NCI-H748 treated with DMSO at 0.1 percent for 48 hours (cell line): ENCODE measurements at places on chromosomes 2 and 18.

- DNase-seq, result no peak
These were observed 42.6 kb downstream of the TTR start for GRCh38 chr18:31634331-31634713.

DNA sequence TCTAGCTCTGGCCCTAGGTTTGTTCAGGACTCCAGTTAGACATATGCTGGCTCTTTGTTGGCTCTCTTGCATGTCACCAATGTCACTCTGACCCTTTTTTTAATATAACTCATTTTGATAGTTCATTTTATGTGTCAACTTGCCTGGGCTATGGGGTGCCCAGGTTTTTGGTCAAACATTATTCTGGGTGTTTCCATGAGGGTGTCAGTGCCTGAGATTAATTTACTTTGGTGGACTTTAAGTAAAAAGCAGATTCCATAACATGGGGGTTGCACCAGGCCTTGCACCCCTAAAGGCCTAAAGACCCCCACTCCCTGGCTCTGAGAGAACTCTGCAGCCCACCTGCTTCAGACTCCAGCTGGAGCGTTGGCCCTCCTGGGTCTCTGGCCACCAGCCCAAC, 48.1 kb upstream of the SNTG2 start:
- no peak for DNase-seq

GRCh38 chr2:153105829-153106578, 372.6 kb downstream of the RPRM start:
- DNase-seq, result no peak

DNA sequence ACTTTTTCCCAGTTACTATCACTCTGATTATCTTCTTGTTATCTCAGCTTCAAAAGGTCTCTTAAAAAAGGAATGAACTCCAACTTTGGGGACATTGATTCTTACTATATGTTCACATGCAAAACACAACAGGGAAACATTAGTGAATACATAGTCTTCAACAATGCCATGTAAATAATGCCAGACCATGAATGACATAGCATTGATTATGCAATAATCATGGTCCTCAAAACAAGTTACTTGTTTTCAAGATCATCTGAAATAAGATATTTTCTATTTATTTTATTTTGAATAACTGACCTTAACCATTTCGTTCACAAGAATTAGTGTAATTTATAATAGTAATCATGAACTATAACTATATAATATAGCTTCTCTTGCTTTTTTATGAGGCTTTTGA, 902.3 kb downstream of the MBD2 start:
- no peak for DNase-seq

GRCh38 chr2:102238039-102238756, 51.4 kb downstream of the IL1RL2 start:
- no peak for DNase-seq

- no peak for DNase-seq
These were observed 460.7 kb downstream of the MTX2 start for GRCh38 chr2:176729706-176730569.

DNA sequence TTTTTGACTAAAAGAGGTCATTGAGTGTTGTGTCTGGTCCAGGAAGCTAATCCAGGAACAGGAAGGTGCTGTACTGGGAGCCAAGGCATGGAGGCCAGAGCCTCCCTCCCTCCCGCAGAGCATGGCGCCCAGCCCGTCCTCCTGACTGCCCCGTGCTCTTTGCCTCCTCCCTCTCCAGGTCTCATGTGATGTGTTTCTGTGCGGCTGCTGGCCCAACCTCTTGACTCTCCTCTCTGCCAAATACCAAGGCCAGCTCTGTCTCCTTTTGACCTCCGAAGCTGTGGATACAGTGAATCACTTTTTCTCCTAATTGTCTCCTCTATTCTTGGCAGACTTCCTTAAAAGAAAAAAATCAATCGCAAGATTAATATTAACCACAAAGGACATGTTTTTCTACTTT, 284.1 kb downstream of the PHLPP1 start:
- no peak for DNase-seq

DNA sequence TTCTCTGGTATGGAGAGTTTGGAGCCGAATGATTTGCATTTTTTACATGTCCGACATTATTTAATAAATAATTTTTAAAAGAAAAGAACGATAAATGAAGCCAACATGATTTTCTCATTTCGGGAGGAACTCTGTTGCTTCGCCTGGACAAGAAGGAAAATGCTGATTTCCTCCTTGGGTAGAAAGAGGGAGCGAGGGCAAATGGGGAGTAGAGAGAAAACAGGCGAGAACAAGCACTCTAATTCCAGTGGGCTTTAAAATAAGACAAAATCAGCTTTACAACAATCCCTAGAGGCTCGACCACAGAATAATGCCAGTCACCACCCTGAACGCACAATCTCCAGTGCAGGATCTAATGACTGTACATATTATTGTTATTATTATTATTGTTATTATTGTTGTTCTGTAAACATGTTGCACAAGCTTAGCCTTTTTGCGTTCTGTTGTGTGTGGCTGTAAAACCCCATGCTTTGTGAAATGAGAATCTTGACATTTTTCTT, 3.7 kb downstream of the DLX1 start:
- no peak for DNase-seq

DNA sequence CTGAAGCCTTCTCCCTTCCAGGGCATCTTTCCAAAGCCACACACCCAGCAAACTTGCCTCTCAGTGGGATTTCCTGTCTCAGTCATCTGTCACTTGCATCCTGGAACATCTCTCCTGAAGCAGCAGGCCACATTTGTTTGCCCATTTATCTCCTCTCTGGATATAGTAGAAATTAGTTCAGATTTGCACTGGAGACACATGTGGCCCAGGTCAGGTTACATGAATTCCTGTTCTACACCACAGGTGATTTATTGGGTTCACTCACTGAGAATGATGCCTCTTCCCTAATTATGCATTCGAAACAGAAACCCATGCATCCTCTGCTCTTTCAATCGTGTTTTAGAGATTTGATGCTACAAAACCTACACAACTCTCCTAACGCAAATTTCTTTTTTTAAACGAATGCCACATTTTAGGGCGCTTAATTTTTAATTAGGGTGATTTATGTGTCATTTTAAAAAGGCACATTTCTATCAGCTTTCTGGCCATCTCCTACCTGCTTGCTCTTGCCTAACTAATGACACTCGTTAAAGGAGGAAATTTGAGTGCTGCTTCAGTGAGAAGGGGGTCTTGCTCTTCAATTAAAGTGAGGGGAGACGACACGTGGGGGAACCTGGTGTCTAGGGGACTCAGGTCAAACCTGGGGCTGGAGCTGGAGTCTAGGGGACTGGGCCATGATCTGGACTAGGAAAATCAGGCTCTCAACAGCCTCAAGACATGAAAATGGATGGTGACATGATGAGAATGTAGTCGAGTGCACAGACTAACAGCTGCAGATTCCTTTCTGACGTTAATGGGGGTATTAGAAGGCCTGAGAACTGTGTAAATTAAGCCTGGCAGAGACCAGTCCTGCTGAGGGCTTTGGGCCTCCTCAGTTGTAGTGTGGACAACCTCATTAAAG, 221.4 kb downstream of the CLIP4 start:
- DNase-seq, result no peak

DNA sequence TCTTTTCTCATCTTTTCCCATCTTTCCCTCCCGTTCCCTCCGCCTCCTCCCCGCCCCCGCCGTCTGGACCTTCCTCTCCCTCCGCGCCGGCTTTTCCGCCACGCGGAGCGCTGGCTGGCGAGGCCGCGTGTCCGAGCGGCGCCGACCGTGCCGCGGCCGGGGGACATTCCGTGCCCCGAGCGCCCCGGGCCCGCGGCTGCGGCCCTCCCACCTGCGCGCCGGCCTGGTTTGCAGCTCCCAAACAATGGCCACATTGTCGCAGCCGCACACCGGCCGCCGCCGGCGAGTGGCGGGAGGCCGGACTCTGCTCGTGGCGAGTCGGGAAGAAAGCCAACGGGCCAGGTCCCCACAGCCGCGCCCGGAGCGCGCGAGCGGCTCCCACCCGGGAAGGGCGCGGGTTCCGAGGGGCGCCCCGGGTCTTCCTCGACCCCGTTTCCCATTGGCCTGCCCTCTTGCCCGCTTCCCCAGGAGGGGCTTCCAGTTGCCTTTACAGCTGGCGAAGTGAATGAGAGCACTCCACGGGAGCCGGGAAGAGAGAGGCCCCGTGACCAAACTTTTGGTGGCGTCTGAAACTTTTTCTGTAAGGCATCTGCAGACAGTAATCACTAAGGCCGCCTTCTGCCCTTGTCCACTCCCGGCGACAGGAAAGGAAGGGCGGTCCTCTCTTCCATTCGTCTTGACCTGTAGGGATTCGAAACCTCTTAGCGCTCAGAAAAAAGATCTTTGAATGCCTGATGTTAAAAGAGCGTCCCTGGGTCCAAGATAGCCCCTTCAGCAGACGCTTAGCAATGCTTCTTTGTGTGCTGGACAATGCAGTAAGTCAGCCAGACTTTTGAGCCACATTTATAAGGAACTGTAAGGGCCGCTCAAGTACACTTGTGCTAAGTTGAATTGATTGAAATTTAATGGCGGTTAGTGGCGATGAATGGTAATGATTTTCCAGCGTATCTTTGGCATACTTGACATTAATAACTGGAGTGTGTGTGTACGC, 6.2 kb downstream of the GLI2 start:
- DNase-seq, result no peak

DNA sequence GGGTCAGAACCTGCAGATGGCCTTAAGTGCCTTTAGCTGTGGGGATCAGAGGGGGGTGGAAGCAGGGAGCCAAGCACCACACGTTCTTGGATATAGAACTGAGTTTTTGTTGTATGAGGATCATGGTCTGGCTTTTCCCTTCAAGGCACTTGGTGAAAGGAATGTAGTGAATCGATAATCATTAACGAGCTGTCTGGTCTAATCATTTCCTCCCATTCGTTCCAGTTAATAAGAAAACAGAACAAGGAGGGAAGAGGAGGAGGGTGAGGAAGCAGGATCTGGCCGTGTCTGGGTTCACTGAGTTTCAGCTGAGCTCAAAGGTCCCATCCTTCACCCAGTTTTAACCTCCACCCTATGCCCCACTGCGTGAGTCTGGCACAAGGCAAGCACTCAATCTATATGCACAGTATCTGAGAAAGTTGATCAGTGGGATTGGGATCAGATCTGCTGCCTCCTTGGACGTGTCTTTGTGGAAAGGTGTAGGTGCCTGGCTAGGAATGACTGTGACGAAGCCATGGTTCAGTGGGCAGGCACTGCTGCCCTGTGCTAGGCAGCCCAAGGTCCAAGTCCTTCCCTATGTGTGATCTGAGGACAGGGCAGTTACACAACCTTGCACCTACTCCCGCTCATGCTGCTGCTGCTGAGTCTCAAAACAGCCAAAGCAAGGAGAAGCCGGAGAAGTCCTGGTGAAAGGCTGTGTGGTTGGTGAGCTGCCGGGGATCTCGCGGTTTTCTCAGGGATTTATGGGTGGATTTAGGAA, 54.8 kb downstream of the GALNT14 start:
- DNase-seq, result no peak

GRCh38 chr18:7741640-7742039, 174.5 kb downstream of the PTPRM start:
- DNase-seq, result no peak

GRCh38 chr18:35588122-35588521, 6.6 kb downstream of the GALNT1 start:
- DNase-seq, result no peak

GRCh38 chr18:9038277-9038871, 64.1 kb upstream of the NDUFV2 start:
- no peak for DNase-seq

GRCh38 chr18:53509886-53510285, 714.6 kb downstream of the MBD2 start:
- DNase-seq, result no peak

DNA sequence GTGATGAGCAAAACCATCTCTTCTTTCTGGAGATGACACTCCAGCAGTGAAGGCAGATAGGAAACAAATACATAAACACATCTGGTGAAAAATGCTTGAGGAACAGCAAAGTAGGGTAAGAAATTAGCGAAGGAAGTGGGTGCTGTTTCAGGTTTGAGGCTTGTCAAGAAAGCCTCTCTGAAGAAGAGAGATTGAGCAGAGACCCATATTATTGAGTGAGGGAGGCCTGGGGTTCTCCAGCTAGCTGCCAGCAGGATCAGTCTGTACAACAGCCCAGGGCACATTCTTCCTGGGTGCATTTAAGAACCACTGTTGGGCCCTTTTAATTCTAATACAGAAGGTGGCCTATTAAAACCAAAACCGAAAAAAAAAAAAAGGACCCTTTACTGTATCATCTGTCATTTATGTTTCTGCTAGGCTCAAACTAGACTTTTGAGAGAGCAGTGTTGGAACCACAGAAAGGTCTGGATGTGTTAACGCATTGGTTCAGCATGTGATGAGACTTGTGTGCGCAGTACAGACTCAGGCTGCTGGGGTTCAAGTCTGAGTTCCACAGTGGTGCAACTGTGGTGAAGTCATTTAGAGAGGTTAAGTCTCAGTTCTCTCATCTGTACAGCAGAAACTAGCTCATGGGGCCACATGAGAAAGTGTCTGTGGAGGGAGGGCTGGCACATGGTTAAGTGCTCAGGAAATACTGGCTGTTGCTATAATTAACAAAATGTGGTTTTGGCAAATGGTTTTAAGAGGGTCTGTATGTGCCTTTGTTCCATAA, 28.9 kb downstream of the MGAT5 start:
- no peak for DNase-seq

DNA sequence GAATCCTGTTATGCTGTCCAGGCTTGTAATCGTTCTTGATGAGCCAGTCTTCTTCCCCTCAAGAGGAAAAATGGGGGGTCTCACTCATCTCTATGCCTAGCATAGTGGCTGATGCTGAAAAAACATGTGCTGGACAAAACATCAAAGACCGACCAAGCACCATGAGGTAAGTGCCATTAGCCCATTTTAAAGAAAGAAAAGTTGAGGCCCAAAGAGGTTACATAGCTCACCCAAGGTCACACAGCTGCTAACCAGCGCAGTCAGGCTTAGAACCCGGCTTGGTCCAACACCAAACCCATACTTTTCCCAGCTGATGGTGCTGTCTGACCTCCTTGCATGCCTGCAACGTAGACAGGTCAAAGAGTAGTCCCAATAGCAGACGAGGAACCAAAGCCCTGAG, 156.4 kb downstream of the INHBB start:
- no peak for DNase-seq

GRCh38 chr2:170201734-170202393, 23.9 kb downstream of the MYO3B start:
- no peak for DNase-seq

- no peak for DNase-seq
These were observed 1.6 kb upstream of the POLI start for GRCh38 chr18:54267701-54268100.

DNA sequence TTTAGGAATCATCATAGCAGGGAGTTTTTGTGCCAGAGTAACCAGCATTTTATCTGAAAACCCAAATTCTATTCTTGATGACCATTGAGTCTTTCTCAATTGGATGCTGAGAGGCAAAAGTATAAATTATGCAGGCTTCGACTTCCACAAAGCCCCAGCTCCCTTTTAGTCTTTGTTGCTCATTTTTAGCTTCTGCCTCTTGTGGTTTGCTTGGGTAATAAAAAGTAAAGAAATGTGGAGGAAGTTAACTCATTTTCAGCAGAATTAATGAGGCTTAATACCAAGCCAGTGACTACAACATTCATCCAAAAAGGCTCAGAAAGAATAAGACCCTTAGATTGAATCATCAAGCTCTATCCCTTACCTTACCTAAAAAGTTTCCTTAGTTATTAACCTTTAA, 18.6 kb downstream of the ERMN start:
- DNase-seq, result no peak

GRCh38 chr2:239387811-239388210, 13.0 kb downstream of the HDAC4 start:
- DNase-seq, result no peak
